ENCODE measurements at places on chromosomes 2 and 18.

DNA sequence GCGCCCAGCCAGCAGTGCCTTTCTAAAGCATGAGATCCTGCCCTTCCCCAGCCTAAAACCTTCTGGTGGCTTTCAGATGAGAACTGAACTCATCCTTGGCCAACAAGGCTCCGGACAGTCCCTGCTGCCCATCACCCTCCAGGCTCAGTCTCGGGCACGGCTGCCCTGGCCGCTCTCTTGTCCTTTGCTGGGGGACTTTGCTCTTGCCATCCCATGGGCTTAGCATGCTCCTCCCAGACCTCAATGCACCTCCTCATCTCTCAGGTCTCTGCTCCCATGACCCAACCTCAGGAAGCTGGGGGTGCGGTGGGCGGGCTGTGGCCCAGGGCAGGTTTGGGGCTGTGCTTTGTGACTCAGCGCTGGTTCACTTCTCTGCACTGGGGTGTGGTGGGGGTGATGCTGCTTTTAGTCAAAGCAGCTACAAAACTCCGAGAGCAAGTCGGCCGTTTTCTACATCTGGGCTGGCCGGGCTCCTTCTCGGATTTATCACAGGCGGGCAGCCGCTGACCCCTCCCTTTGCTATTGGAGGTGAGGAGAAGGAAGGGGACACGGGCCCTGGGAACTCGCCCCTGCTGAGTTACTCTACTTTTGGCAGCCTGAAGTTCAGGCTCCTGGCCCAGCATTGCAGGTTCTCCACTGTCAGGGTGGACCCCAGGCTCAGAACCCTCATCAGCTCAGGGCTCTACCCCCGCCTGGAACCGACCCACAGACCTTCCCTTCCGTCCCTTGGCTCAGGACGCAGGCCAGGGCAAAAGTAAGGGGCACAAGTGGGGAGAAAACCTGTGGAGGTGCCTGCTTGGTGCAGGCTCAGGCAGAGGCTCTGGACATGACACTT, 90.6 kb upstream of the TAF1B start:
- DNase-seq = peak; percentile 76

- no peak for DNase-seq
Measured at GRCh38 chr2:200624026-200624425, 38.2 kb downstream of the AOX1 start.

DNA sequence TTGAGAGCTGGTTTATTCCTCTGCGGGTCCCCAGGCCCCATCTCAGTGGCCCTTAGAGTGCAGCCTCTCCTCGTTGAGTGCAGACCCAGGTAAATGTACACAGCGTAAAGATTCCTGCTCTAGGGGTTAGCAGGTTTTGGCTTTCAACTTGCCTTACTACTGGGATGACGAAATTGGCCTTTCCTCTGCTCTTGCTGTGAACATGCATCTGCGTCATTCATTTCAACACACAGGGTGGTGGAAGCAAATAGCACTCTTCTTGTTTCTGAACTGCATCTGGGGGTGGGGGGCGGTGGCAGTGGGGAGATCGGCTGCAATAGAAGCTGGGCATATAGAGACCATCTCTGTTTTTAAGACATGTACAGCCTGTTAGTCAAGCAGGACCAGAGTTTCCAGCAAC, 16.5 kb upstream of the SLC16A14 start:
- DNase-seq = no peak

DNA sequence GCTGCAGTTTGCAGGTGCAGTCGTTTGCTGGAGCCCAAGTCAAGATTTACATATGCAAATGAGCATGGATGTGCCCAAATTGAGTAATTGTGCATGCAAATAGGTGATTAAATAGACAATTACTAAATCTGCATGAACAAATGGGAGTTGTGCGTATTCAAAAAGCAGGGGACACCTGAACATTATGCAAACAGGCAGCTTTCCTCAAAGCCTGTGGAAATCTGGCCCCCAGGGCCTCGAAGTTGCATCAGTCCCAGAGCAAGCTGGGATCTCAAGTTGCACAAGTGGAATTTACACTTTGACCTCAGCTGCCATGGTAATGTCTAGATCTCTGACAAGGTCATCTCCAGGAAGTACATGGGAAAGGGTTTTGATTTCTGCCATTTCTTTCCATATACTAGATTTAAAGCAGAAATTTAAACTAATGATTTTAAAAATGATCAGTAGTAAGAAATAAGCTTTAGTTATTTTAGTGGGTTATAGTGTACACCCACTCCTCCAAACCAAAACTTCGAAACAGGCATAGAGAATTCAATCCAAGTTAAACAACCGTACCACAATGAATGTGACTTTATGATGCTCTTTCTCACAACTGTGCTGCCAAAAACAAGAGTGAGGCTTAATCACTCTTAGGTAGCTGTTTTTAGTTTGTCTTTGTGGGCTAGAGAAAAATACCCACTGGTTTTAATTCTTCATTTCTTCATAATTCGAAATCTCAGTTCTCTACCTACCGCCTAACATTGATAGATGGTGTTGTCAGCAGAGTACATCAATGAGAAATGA, 110.7 kb downstream of the RND3 start:
- DNase-seq = no peak

- peak; percentile 36 for DNase-seq
Measured at GRCh38 chr2:68185541-68186164, 28.0 kb downstream of the PNO1 start.

GRCh38 chr2:232026910-232027309, 65.4 kb downstream of the DIS3L2 start:
- DNase-seq = no peak

DNA sequence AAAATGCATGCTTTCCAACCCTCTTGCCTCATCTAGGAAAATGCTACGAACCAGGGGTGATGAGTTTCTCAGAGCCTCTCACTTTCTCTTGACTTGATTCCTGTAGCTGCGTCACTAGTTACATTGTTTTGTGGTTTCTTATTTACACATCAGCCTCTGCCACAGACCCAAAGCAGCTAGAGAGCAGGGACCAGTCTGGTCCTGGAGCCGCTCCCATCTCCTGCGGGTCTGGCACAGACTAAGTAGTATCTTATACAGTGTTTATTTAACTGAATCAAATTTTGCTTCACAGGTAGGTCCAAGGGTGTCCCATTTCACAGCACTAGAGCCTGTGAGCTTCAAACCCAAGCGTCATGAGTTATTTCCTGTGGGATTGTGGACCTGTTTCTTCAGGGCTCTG, 310.5 kb downstream of the MYCN start:
- DNase-seq = no peak

- DNase-seq = no peak
Measured at GRCh38 chr2:99027856-99028255, 91.8 kb upstream of the CRACDL start.

GRCh38 chr2:105554235-105554634, 155.4 kb upstream of the FHL2 start:
- no peak for DNase-seq

DNA sequence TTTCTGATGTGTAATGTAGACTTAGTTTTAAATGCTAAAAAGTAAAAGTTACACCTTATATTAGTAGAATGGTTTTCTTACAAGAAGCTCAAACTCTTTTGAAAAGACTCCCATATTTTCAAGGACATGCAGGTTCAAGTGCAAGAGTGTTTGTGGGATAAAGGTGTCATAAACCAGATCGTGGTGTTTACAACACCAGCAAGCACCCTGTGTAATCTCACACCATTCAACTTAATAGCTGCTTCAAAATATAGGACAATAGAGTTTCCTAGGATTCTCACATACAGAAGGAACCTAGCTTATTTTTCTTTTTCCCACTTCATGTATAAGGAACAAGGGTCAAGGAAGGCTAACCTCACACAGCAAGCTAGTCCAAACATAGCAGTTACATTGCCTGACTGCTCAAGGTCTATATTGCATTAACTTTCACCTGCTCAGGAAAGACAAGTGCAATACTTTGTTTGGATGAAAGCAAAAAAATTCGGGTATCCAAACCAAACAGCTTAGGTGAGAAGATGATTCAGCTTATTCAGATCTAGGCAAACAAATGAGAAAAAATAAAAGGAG, 172.3 kb downstream of the IKZF2 start:
- DNase-seq = no peak

- peak; percentile 78 for DNase-seq
Measured at GRCh38 chr2:37156857-37157714, at the start of gene EIF2AK2. Gene EIF2AK2, minus strand, starts transcription at chr2:37156980. Its CDS starts 9,174 bp downstream, at chr2:37147806.

- no peak for DNase-seq
Measured at GRCh38 chr2:70715071-70715985, 52.7 kb downstream of the ADD2 start.

DNA sequence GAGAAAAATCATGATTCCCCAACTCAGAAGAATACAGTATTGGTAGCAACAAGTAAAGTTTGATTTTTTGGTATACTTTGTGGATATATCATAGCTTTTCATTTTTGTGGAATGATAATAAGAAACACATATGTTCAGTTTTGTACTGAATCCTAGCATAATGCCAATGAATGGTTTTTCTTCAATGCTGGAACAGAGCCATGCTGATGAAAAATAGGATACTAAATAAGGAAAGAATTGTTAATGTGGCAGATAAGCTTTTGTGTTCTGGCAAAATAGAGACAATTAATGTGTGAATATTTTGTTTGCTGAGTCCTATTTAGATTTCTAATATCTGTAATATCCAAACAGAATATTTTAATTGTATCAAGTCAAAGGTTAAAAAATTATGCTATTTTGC, 21.9 kb downstream of the CD28 start:
- DNase-seq = no peak

- DNase-seq = no peak
Measured at GRCh38 chr2:75342504-75343175, 143.3 kb upstream of the TACR1 start.

DNA sequence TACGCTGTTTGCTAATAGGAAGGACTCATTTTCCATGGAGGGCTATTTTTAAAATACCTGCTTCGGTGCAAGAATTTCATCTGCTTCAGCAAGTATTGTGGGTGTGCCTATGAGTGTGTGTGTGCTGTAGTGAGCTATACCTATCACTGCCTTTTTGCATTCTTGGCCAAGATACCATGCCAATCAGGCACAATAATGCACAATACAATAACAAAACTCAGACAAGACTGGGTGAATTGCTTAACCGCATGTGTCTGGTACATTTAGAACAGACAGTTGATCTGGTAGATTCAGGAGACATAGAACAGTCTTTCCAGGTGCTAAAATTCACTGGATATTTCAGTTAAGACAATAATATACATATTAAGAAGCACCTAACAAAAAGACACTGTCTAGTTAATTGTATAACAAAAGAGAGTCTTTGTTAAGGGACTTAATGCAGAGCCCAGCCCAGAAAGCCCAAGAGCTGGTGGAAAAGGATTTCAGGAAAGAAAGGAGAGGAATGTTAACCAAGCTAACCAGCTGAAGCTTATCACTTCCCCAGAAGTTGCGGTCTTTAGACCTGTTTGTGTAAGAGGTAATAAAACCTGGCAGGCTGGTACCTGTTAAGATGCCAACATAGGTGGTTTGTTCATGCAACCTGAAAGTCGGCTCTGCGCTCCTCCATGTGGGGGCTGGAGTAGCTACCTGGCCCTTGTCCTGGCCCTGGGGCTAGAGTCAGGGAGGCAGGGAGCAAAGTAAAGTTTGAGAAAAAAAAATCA, 153.3 kb upstream of the RBMS1 start:
- no peak for DNase-seq

DNA sequence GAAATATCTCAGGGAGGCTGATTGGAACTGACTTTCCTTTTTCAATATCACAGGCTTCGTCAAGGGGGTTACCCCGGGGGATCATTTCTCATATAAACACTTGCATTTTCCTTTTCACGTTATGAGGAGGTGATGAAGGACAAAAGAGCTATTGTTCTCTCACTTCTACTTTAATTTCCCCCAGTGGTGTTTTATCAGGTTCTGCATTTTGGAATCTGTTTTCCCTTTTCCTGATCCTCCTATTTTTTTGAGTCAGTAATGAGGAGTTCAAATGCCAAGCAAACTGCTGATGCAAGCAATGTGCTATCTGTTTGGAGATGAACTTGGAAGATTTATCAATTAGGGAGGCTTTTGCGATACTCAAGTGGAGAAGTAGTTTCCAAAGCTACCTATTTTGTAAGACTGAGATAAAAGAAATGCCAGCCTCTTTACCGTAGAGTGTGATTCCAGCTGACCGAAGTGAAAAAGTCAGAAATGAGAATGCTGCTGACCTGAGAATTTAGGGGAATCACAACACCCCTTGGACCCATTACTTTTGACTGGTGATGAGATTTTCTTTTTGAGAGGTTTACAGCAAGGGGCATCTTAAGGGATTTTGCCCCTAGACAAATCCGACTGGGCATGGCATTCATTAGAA, 556.0 kb downstream of the RNF144A start:
- DNase-seq = no peak

GRCh38 chr18:14971461-14972185, 223.7 kb downstream of the ANKRD30B start:
- DNase-seq = no peak

GRCh38 chr2:123438251-123438650, 586.8 kb upstream of the CNTNAP5 start:
- no peak for DNase-seq

DNA sequence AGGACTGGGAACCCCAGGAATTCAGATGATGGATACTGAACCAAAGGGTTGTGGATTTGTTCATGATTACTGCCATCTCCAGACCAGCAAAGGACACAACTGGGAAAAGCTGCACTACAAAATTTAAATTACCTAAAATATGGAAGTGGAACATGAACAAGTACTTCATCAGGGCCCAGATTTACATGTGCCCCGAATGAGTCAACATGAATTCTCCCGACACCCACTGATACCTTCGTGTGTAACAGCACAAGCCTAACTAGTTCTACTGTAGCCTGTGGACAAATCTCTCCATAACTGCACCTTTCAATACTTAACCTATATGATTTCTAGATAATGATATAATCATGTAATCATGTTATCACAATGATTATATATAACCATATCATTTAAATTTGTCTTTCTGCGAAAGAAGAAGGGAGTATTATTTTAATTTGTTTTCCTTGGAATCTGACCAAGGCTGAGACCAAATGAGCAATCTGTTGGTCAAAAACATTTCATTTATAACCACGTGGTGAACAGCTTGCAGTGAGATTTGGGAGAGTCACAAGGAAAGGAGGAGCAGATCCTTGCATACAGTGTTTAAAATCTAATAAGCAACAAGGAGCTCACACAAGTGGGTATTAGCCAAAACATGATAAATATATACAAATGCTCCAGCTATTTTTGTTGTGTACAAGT, 70.5 kb downstream of the CACNB4 start:
- no peak for DNase-seq

GRCh38 chr2:234823877-234824376, 127.9 kb upstream of the SH3BP4 start:
- no peak for DNase-seq

GRCh38 chr18:66638856-66639629, 35.2 kb upstream of the CDH19 start:
- DNase-seq = no peak

DNA sequence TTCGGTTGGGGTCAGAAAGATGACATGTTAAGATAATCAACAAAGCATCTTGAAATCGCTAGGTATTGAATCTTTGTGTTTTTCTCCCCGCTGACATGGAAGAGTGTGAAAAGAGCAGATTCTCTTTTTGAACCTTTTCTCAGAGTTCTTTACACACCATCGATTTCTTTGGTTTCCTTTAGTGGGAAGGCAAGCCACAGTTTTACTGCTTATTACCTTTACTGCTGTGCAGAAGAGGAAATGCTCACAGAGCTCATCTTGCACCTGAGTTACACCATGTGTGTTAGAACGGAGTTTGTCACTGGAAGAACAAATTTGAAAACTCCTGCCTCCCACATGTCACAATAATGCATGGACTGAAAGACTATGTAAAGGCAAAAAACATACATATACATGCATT, 45.3 kb upstream of the PDK1 start:
- peak; percentile 21 for DNase-seq
